ENCODE measurements at places on chromosomes 3 and 15.

- no peak for DNase-seq
These were observed 17.1 kb upstream of the LZTFL1 start for GRCh38 chr3:45858809-45859543.

DNA sequence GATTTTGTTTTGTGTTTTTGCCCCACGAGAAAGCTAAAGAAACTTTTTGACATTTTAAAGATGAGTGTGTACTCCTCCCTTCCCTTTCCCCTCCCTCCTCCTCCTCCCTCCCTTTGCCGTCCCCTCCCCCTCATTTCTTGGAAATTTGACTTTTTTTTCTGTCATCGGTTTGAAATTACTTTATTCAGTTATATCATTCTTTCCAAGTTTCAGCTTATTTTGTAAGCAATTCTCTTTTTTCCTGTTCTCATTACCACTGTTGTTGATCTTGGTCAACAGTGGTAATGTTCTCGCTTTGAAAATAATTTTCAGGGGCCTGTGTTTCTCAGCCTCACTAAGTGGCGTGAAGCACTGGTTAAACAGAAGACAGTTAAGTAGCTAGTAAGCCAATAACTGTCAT, 178.4 kb downstream of the AKAP13 start:
- no peak for DNase-seq

DNA sequence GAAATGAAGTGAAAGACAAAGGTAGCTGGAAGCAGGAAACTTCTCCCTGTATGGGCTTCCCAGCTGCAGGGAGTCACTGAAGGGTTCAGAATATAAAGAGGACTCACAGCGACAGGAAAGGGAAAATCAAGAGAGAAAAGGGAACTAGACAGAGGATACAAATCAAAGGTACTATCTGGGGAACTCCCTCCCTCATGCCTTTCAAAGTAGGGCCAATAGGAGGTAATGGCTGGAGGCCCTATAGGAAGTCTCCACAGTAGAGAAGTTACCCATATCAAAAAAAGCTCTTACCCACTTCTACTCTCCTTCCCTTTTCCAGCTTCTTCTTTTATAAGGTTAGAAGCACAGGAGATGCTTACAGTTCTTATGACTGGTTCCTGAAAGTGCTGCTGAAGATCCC, 43.5 kb downstream of the FMN1 start:
- no peak for DNase-seq

- no peak for DNase-seq
These were observed 13.3 kb downstream of the VPS8 start for GRCh38 chr3:184825121-184825820.

DNA sequence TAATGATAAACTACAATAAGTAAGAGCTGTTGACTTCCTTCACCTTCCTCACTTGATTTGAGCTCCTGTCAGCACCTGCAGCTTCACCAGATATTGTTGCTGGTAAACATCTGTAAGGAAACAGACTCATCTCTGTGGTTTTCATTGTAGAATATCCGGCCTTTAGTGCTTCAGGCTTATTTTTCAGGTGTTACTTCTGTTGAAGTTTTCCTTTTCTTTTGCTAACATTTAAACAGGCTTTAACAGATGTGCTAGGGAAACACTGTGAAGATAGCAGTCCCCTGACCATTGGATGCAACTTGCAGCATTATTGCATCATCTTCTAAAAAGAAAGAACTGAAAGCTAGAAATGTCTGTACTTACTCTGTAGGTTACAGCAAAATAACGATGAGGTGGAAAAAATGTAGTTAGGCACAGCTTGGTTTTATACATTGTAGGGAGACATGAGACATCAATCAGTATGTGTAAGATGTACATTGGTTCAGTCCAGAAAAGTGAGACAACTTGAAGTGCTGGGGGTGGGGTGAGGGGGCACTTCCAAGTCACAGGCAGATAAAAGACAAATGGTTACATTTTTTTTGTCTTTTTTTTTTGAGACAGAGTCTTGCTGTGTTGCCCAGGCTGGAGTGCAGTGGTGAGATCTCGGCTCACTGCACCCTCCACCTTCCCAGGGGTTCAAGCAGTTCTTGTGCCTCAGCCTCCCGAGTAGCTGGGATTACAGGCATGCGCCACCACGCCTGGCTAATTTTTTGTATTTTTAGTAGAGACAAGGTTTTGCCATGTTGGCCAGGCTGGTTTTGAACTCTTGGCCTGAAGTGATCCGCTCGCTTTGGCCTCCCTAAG, 10.2 kb downstream of the EDEM1 start:
- peak; percentile 48 for DNase-seq

GRCh38 chr3:179113903-179114302, 34.3 kb upstream of the PIK3CA start:
- DNase-seq = no peak

All from renal cortical epithelial cell (primary cell).